Hair follicle dermal papilla cell (primary cell): ENCODE measurements at places on chromosomes 6 and 20. TPM values are rescaled to one million over a fixed set of nuclear protein-coding genes. Genes with fewer than 3 reads are reported as not detected.

SMOC2 gene
- not detected in 2 replicates for total RNA-seq

ZSCAN9 gene
- 9.6 and 14.6 TPM in 2 replicates for total RNA-seq

MAP1LC3A gene
- total RNA-seq: 36.2 and 49.1 TPM in 2 replicates

MATN4 gene
- total RNA-seq: not detected in 2 replicates

BMP2 gene
- total RNA-seq: 0.73 and 1.8 TPM in 2 replicates

FAM83D gene
- 1.6 TPM in 2 replicates for total RNA-seq

SOBP gene
- total RNA-seq: 3.5 and 3.9 TPM in 2 replicates

ASCC3 gene
- total RNA-seq: 67.0 and 76.9 TPM in 2 replicates

EYS gene
- under 0.01 TPM in 2 replicates for total RNA-seq

DDX43 gene
- 0.81 and 1.8 TPM in 2 replicates for total RNA-seq

CST4 gene
- total RNA-seq: not detected in 2 replicates

NNAT gene
- 1.8 and 2.4 TPM in 2 replicates for total RNA-seq

CDS2 gene
- 35.7 and 36.7 TPM in 2 replicates for total RNA-seq

CCN6 gene
- not detected in 2 replicates for total RNA-seq

SIRPB1 gene
- total RNA-seq: 0.32 TPM in 1 of 2 replicates, not detected in the other

NKX2-2 gene
- total RNA-seq: not detected in 2 replicates

TNNC2 gene
- not detected in 2 replicates for total RNA-seq

GSTA3 gene
- not detected in 2 replicates for total RNA-seq

BACH2 gene
- 0.81 and 1.1 TPM in 2 replicates for total RNA-seq

TTI1 gene
- 17.0 and 20.4 TPM in 2 replicates for total RNA-seq

EPB41L1 gene
- 18.5 TPM in 2 replicates for total RNA-seq

DZANK1 gene
- 0.85 and 1.1 TPM in 2 replicates for total RNA-seq

CLIC1 gene
- 499 and 664 TPM in 2 replicates for total RNA-seq

TREML2 gene
- not detected in 2 replicates for total RNA-seq

KIF25 gene
- 0.32 TPM in 1 of 2 replicates, not detected in the other for total RNA-seq

PACRG gene
- total RNA-seq: 0.24 and 1.6 TPM in 2 replicates

RAD21L1 gene
- total RNA-seq: 0.32 TPM in 1 of 2 replicates, not detected in the other

RBPJL gene
- not detected in 2 replicates for total RNA-seq

EPPIN gene
- not detected in 2 replicates for total RNA-seq

C4B gene
- total RNA-seq: 2.1 and 2.8 TPM in 2 replicates

DNAAF9 gene
- total RNA-seq: 18.5 and 24.2 TPM in 2 replicates

EFCAB8 gene
- under 0.01 TPM in 1 of 2 replicates, not detected in the other for total RNA-seq

ADGRB3 gene
- total RNA-seq: 0.61 and 2.1 TPM in 2 replicates

RAET1E gene
- total RNA-seq: 0.49 TPM in 1 of 2 replicates, not detected in the other

LY6G5C gene
- total RNA-seq: 0.16 TPM in 1 of 2 replicates, not detected in the other

ISM1 gene
- 3.2 and 3.4 TPM in 2 replicates for total RNA-seq

TRIM15 gene
- not detected in 2 replicates for total RNA-seq

HLA-DMB gene
- total RNA-seq: 0.49 and 0.65 TPM in 2 replicates

CLDN20 gene
- not detected in 2 replicates for total RNA-seq

TMEM217 gene
- 0.32 and 1.3 TPM in 2 replicates for total RNA-seq

GPR63 gene
- total RNA-seq: 1.2 and 1.9 TPM in 2 replicates

SPDEF gene
- under 0.01 TPM in 1 of 2 replicates, not detected in the other for total RNA-seq

LHFPL5 gene
- not detected in 2 replicates for total RNA-seq
